GM12878 (cell line): ENCODE measurements at places on chromosomes 2 and 18. TPM values are rescaled to one million over a fixed set of nuclear protein-coding genes. Genes with fewer than 3 reads are reported as not detected.

Gene TAF4B
- 11.4 and 12.3 TPM in 2 replicates for total RNA-seq

Gene RGPD4
- not detected in 2 replicates for total RNA-seq

DNA sequence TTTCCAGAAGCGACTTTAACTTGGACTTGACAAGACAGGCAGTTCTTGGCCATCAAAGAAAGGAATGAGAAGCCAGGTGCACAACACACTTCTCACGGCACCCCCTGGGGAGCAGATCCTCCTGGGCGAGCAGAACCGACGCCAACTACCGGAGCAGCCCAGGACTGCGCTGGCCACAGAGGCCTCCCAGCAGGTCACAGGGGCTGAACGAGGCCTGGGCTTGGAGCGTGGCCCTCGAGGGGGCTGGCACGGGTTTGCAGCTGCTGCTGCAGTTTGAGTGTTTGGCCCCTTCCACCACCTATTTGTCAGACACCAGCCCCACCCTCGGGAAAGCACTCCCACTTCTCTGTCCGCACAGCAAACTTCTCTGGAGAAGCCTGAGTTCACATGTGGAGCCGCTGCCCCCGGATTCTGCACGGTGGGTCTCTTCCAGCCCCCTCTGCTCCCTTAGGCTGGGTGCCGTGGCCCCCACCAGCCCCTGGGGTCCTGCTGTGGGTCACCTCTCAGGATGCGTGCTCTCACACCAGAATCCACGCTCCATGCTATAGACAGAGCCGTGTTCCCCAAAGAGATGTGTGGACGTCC, 306.7 kb upstream of the SALL3 start:
- H3K4me3 ChIP-seq, result no peak overlapping the region
- no peak for DNase-seq
- H3K27me3 ChIP-seq, result no peaks in the 10 kb centered on the region
- H3K4me1 ChIP-seq, result no peaks in the 10 kb centered on the region
- no peaks in the 10 kb centered on the region for H3K36me3 ChIP-seq

GRCh38 chr2:78431241-78431640, 594.3 kb upstream of the REG3G start:
- H3K27me3 ChIP-seq, result no peaks in the 10 kb centered on the region
- DNase-seq, result no peak
- H3K4me3 ChIP-seq, result no peak overlapping the region
- no peaks in the 10 kb centered on the region for H3K4me1 ChIP-seq
- H3K36me3 ChIP-seq, result no peaks in the 10 kb centered on the region
- H3K27ac ChIP-seq, result no peak overlapping the region

- no peaks in the 10 kb centered on the region for H3K4me1 ChIP-seq
- no peaks in the 10 kb centered on the region for H3K36me3 ChIP-seq
- DNase-seq, result no peak
- no peak overlapping the region for H3K27ac ChIP-seq
- no peak overlapping the region for H3K4me3 ChIP-seq
Observed at GRCh38 chr2:196802401-196802800, 2.9 kb upstream of the GTF3C3 start.

GRCh38 chr18:69358212-69358895, 42.3 kb upstream of the DOK6 start:
- H3K4me1 ChIP-seq, result no peaks in the 10 kb centered on the region
- no peak for DNase-seq
- H3K4me3 ChIP-seq, result no peak overlapping the region
- H3K27ac ChIP-seq, result no peak overlapping the region
- no peaks in the 10 kb centered on the region for H3K27me3 ChIP-seq
- no peaks in the 10 kb centered on the region for H3K36me3 ChIP-seq

- DNase-seq, result no peak
- no peaks in the 10 kb centered on the region for H3K4me1 ChIP-seq
- H3K27me3 ChIP-seq, result no peaks in the 10 kb centered on the region
Observed at GRCh38 chr2:5725794-5726463, 33.7 kb downstream of the SOX11 start.

- peaks cover 6% of the 10 kb centered on the region; the same call in 1 of the 2 replicates for H3K4me1 ChIP-seq
- H3K27me3 ChIP-seq, result no peaks in the 10 kb centered on the region
- no peak overlapping the region for H3K4me3 ChIP-seq
- no peak overlapping the region for H3K27ac ChIP-seq
Observed at GRCh38 chr2:160225722-160226121, 25.6 kb upstream of the ITGB6 start.

GRCh38 chr2:205675861-205676516, 6.3 kb upstream of the NRP2 start:
- H3K27me3 ChIP-seq, result peaks cover 8% of the 10 kb centered on the region; the same call in 1 of the 2 replicates
- no peaks in the 10 kb centered on the region for H3K4me1 ChIP-seq
- DNase-seq, result no peak
- H3K4me3 ChIP-seq, result no peak overlapping the region
- no peak overlapping the region for H3K27ac ChIP-seq

GRCh38 chr2:6538607-6539006, 327.1 kb downstream of the CMPK2 start:
- peaks cover 3% of the 10 kb centered on the region; the same call in 1 of the 2 replicates for H3K27me3 ChIP-seq
- no peak for DNase-seq
- H3K4me3 ChIP-seq, result no peak overlapping the region
- H3K36me3 ChIP-seq, result no peaks in the 10 kb centered on the region
- no peaks in the 10 kb centered on the region for H3K4me1 ChIP-seq

DNA sequence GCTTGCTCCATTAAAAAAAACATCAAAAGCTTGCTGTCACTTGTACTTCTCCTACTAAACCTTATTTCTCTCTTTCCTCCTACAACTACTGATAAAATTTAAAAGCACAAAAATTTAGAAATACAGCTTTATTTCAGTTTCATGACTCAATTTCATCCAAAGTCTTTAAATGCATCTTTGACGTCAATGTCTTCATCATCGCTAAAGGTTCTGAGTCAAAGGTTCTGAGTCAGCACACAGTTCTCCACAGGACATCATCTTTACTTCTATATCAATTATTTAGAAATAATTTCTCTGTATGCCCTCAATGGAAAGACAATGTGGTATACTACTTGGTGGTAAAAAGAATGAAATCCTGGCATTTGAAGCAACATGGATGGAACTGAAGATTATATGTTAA, 163.9 kb upstream of the DNMT3A start:
- no peak overlapping the region for H3K27ac ChIP-seq
- no peaks in the 10 kb centered on the region for H3K4me1 ChIP-seq
- H3K27me3 ChIP-seq, result no peaks in the 10 kb centered on the region

DNA sequence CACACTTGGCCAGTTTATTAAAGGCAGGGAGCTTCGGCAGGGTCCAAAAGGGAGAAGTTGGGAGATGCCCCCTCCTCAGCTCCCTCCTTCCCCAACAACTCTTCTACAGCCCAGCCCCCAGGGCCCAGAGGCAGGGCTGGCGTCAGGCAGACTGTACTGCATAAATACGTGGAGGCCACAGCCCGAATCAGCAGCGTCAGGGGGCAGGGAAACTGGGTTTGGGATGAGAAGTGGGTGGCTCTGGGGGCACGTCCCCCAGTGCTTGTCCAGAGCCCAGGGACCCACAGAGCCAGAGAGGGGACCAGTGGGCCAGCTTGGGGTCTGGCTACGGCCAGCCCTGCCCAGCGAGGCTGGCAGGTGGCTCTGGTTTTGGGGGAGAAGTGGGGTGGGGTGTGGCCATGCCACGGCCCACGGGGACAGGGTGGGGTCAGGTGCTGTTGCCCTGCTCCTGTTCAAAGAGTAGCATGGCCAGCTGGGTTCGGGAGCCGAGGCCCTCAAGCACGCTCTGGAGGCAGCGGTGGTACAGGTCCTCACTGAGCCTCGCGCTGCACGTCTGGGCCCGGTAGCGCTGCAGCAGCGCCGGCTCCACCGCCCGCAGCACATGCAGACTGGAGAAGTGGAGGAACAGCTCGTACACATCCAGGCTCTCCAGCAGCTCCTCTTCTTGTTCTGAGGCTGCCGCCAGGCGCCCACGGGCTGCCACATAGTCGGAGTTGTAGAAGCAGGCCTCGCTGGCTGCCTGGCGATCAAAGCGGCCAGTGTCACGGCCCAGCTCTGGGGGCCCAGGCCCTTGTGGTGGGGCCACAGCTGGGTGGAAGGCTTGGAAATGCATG, 4.4 kb downstream of the CHPF start:
- no peak for DNase-seq
- peaks cover 3% of the 10 kb centered on the region; the same call in 1 of the 2 replicates for H3K4me1 ChIP-seq
- H3K27me3 ChIP-seq, result no peaks in the 10 kb centered on the region
- no peak overlapping the region for H3K4me3 ChIP-seq
- no peaks in the 10 kb centered on the region; the same call in 1 of the 2 replicates for H3K36me3 ChIP-seq
- H3K27ac ChIP-seq, result no peak overlapping the region

GRCh38 chr2:167834707-167835106, 412.7 kb downstream of the STK39 start:
- H3K27me3 ChIP-seq, result no peaks in the 10 kb centered on the region
- no peak for DNase-seq
- H3K27ac ChIP-seq, result no peak overlapping the region
- H3K4me3 ChIP-seq, result no peak overlapping the region

GRCh38 chr2:108944601-108945331, 44.3 kb downstream of the EDAR start:
- no peaks in the 10 kb centered on the region for H3K4me1 ChIP-seq
- no peaks in the 10 kb centered on the region for H3K27me3 ChIP-seq
- H3K36me3 ChIP-seq, result no peaks in the 10 kb centered on the region
- H3K4me3 ChIP-seq, result no peak overlapping the region

DNA sequence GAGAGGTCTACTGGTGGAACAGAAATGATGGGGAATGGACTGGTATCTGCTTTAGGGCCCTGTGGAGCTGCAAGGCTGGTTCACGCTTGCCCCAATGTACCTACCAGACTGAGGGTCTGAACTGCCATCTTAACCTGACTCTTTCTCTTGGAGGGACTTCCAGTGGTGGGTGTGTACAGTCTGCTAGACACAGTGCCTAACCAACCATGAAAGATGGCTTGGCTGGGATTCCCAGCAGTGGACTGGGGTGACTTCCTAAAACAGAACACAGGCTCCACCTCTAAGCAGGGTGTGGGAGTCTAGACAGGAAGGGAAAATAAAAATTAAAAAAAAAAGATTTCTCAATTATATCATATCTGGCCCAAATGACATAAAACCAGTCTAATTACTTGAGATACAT, 25.5 kb upstream of the MYO3B start:
- peaks cover 31% of the 10 kb centered on the region for H3K4me1 ChIP-seq
- no peaks in the 10 kb centered on the region for H3K27me3 ChIP-seq
- no peak for DNase-seq

- no peaks in the 10 kb centered on the region for H3K4me1 ChIP-seq
- H3K27me3 ChIP-seq, result no peaks in the 10 kb centered on the region
- no peak overlapping the region for H3K4me3 ChIP-seq
- no peak overlapping the region for H3K27ac ChIP-seq
- DNase-seq, result no peak
- no peaks in the 10 kb centered on the region for H3K36me3 ChIP-seq
Observed at GRCh38 chr2:219724628-219725027, 97.2 kb downstream of the SLC4A3 start.

- no peak overlapping the region for H3K4me3 ChIP-seq
- H3K27me3 ChIP-seq, result no peaks in the 10 kb centered on the region
- no peak overlapping the region for H3K27ac ChIP-seq
- H3K4me1 ChIP-seq, result no peaks in the 10 kb centered on the region
- no peaks in the 10 kb centered on the region for H3K36me3 ChIP-seq
- DNase-seq, result no peak
Observed at GRCh38 chr2:33577668-33578067, 21.4 kb downstream of the FAM98A start.

GRCh38 chr2:174177316-174177890, 70.9 kb downstream of the OLA1 start:
- H3K4me1 ChIP-seq, result no peaks in the 10 kb centered on the region
- no peak for DNase-seq
- H3K27me3 ChIP-seq, result no peaks in the 10 kb centered on the region
- H3K4me3 ChIP-seq, result no peak overlapping the region

GRCh38 chr2:67839242-67839641, 223.6 kb downstream of the C1D start:
- no peaks in the 10 kb centered on the region for H3K27me3 ChIP-seq
- no peak overlapping the region for H3K27ac ChIP-seq
- H3K4me1 ChIP-seq, result no peaks in the 10 kb centered on the region

DNA sequence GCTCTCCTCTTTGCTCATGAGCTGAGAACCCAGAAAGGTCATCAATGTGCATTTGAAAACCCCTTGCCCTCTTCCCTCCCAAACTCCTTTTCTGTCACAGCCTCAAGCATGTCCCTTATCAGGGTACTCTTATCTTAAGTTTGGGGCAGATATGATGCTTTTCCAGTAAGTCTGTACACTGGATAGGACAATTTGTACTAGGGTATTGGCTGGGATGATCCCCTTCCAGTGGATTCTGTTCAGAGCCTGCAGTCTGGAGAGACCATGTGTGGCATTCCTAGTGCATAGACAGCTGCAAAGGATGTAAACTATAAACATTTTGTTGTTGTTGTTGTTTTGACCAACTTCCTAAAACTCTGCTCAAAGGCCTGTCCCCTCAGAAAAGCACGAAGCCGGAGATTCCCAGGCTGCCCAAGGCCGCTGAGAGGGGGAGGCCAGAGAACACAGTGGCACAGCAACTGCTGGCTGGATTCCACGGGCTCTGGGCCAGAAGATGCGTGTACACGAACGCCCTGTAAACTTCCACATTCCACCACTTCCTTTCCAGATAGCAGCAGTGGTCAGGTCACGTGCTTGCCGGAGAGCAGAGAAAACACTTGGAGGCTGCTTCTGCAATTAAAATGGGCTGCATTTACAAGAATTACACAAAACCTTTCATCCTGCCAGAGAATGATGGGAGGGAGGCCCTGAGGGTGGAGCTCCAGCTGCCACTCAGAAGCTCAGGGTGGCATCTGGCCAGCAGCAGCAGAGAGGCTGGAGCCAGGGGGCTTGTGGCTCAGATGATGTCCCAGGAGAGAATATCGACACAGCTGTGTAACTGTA, 42.1 kb downstream of the BMP10 start:
- H3K4me3 ChIP-seq, result no peak overlapping the region
- DNase-seq, result no peak
- H3K4me1 ChIP-seq, result peaks cover 14% of the 10 kb centered on the region

GRCh38 chr2:51290725-51291124, 258.8 kb upstream of the NRXN1 start:
- H3K36me3 ChIP-seq, result no peaks in the 10 kb centered on the region
- no peak for DNase-seq
- no peak overlapping the region for H3K27ac ChIP-seq
- H3K27me3 ChIP-seq, result no peaks in the 10 kb centered on the region

GRCh38 chr18:55753643-55754263, 165.8 kb upstream of the TCF4 start:
- no peak overlapping the region for H3K4me3 ChIP-seq
- no peaks in the 10 kb centered on the region for H3K4me1 ChIP-seq
- no peak overlapping the region for H3K27ac ChIP-seq

DNA sequence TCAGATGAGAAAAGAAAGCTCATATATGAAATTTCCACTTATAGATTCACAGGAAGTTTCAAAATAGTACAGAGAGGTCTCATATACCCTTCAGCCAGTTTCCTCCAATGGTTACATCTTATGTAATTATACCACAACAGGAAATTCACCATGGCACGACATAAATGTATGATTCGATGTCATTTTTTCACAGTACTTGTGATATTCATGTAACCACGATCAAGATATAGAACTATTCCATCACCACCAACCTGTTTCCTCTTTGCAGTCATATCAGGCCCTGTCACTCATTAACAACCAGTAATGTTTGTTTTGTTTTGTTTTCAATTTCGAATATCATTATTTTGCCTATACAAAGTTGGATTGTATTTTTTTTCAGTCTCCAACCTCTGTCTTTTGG, 314.3 kb upstream of the POU3F3 start:
- DNase-seq, result no peak
- H3K4me3 ChIP-seq, result no peak overlapping the region
- H3K4me1 ChIP-seq, result no peaks in the 10 kb centered on the region
- no peak overlapping the region for H3K27ac ChIP-seq
- no peaks in the 10 kb centered on the region for H3K27me3 ChIP-seq
- no peaks in the 10 kb centered on the region for H3K36me3 ChIP-seq
